ENCODE measurements at places on chromosomes 2 and 18. TPM values are rescaled to one million over a fixed set of nuclear protein-coding genes. Genes with fewer than 3 reads are reported as not detected.

Gene QPCT
- total RNA-seq = 5.2 TPM

Gene KLHL14
- total RNA-seq = 0.23 TPM

Gene ANKRD36
- total RNA-seq = 5.2 TPM

Gene C18orf54
- total RNA-seq = 0.70 TPM

Gene CDH2
- total RNA-seq = 512 TPM

Gene CYP1B1
- total RNA-seq = 12.9 TPM

Gene MOGAT1
- total RNA-seq = not detected

Gene CRYBA2
- total RNA-seq = not detected

Gene ALKAL2
- 0.69 TPM for total RNA-seq

Gene ANKRD30B
- total RNA-seq = not detected

Gene FAP
- total RNA-seq = 2.8 TPM

Gene SH3RF3
- 11.5 TPM for total RNA-seq

Gene MYO5B
- 1.9 TPM for total RNA-seq

Gene GAL3ST2
- not detected for total RNA-seq

Gene REL
- total RNA-seq = 6.9 TPM

Gene UGT1A9
- not detected for total RNA-seq

Gene CLIP4
- total RNA-seq = 45.5 TPM

Gene NUP35
- 9.5 TPM for total RNA-seq

Gene B4GALT6
- 10.9 TPM for total RNA-seq

Gene SPEG
- total RNA-seq = 133 TPM

Gene CXCR4
- total RNA-seq = 24.0 TPM

Gene REG3G
- not detected for total RNA-seq

Gene COL3A1
- total RNA-seq = 88.5 TPM

Gene RAX
- total RNA-seq = not detected

Gene SLC14A1
- total RNA-seq = 18.5 TPM

Gene LDLRAD4
- 33.8 TPM for total RNA-seq

Gene SIX3
- total RNA-seq = not detected

Gene GYPC
- total RNA-seq = 80.3 TPM

Gene BCL11A
- 20.4 TPM for total RNA-seq

Gene MAT2A
- 161 TPM for total RNA-seq

All from heart right ventricle (tissue), 16 donors.